Activated naive CD8-positive, alpha-beta T cell treated with anti-CD3 and anti-CD28 coated beads for 36 hours (primary cell): ENCODE measurements at places on chromosomes 12 and 14.

GRCh38 chr12:67477681-67478265 is 170.8 kb upstream of the DYRK2 start:
- DNase-seq: no peak

DNA sequence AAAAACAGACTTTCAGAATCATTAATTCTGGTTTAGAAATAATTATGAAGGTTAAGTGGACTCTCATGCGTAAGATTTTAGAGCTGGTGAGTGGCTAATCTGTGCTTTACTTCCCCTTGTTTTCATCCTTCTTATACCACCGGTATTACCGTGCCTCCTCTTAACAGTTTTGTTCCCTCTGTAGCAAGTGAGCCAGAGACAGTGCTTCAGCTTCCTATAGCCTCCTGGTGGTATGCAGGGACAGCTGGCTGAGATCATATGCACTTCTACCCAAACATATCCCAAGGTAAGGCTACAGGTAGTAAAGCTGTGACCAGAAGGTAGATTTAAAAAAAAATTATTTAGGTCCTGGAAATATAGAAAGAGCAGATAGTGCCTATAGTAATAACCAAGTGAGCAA is 55.2 kb downstream of the PDE3A start:
- no peak for DNase-seq

DNA sequence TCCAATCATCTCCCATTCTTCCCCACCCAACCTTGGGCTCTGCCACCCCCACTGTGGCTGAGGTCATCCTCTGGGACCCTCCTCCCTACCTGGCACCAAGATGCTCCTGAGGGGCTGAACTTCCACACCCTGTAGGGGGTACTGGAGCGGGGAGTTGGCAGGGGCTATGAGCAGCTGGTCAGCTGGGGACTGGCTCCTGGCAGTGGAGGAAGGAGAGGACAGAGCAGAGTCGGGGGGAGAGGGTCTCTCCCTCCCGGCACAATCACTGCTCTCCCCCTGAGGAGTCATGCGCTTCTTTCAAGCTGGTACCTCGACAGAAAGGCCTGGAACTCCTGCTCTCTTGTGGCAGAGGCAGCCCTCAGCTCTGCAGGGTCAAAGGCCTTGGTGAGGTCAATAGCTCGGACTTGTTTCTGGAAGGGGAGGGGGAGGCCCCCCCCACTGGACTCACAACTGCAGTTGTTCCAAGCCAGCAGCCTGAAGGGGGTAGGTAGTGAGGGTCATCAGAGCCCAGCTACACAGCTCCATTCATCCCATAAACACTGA is 2.0 kb downstream of the B4GALNT1 start:
- DNase-seq: no peak

GRCh38 chr14:75561013-75561432 is 17.4 kb upstream of the FLVCR2 start:
- no peak for DNase-seq

- no peak for DNase-seq
Measured at GRCh38 chr14:30387871-30388270, 171.1 kb upstream of the G2E3 start.

- DNase-seq: peak; percentile 33
Measured at GRCh38 chr12:76183459-76184186, 99.1 kb upstream of the NAP1L1 start.
